ENCODE measurements at places on chromosomes 12 and 14.

DNA sequence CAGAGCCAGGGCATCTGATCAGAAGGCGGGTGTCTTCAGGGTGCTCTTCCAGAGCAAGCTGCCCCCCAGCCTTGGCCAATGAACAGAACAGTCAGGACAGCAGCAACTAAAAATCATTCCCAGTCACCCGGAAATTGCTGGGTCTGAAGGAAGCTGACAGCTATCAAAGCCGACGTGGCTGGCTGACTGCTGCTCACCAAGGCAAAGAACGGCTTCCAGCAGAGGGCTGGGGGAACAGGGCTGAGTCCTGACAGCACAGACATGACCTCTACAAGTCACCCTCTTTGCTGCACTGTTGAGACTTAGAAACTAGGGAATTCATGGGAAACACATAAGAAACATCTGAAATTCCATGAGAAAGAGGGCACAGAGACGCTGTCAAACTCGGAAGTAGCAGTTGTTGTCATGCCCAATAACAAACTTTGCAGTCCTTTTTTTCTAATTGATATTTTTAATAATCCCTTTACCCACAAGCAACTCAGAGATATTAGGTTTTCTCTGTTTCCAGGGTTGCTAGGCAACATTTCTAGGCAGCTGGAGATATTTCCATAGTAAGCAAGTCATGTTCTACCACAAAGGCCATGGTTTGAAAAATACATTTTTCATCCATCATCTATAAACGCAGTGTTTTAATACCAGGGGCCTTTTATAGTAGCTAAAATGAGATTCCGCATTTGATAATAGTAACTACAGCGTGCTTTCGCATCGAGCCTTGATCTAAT, 365.2 kb downstream of the SEC23A start:
- DNase-seq = no peak

GRCh38 chr12:96170328-96170727, 23.8 kb upstream of the ELK3 start:
- DNase-seq = no peak

DNA sequence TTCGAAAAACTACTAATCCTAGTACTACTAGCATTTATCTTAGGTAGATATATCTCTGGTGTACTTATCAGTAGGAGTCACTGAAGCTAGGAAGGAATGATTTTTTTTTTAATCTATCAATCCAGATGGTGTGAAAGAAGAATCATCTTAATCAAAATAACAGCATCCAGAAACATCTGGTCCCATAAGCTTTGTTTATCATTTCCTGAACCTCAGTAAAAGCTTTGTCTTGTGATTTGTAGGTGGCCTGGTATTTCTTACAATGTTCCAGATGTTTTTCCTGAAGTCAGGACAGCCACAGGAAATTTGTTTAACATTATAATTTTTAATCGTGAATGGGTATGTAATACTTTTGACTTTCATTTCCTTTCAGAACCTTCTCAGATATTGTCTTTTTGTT, 28.0 kb upstream of the LUM start:
- DNase-seq = peak; percentile 40

DNA sequence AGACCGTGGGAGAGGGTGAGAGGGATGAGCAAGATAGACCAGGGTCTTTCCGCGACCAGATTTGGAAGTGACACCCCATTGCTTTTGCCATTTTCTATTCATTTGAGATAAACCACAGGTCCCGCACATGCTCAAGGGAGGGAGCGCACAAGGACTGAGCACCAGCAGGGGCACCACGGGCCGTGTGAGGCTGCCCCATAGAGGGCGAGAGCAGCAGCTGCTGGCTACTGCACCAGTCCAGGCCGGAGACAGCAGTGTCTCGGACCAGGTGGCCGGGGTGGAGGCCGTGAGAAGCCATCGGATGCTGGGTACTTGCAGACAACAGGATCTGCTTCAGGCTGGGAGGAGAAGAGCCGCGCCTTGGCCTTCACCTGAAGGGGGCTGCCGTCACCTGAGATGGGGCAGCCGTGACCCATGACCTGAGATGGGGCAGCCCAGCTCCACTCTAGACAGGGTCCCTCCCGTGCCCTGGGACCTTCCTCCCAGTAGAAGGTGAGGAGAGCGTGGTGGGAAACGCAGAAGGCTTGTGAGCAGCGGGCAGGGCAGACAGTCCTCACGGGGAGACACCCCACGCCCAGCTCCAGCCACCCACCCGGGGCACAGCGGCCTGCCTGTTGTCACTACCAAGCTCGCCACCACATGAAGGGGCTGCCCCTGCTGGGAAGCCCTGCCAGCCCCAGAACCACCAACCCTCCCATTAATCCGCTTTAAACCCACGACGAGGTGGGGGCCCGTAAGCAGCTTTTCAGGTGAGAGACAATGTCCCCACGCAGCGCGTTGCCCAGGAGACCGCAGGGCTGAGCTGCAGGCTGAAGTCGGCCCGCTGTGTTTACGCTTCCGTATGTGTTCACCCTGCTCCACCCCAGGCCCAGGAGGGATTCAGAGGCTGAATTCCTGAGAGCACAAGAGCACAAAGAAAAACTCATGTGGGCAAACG, 61.7 kb upstream of the FBRSL1 start:
- no peak for DNase-seq

- no peak for DNase-seq
Measured at GRCh38 chr12:38411426-38411825, 94.9 kb downstream of the ALG10B start.

DNA sequence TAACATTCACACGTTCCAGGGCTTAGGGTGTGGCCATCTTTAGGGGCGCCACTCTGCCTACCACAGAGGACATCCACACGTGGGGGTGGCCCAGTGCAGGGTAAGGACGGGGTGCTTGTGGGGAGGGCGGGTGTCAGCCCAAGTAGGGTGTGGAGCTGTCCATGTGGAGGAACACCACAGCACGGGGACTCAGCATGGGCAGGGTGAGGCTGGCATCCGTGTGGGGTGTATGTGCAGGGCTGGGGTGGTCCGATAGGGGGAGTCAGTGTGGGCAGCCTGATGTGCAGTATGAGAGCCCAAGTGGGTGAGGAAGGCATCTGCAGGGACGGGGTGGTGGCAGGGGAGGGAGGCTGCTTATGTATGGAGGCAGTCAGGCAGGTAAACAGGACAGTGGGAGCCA, 17.7 kb downstream of the PSMC1 start:
- no peak for DNase-seq

DNA sequence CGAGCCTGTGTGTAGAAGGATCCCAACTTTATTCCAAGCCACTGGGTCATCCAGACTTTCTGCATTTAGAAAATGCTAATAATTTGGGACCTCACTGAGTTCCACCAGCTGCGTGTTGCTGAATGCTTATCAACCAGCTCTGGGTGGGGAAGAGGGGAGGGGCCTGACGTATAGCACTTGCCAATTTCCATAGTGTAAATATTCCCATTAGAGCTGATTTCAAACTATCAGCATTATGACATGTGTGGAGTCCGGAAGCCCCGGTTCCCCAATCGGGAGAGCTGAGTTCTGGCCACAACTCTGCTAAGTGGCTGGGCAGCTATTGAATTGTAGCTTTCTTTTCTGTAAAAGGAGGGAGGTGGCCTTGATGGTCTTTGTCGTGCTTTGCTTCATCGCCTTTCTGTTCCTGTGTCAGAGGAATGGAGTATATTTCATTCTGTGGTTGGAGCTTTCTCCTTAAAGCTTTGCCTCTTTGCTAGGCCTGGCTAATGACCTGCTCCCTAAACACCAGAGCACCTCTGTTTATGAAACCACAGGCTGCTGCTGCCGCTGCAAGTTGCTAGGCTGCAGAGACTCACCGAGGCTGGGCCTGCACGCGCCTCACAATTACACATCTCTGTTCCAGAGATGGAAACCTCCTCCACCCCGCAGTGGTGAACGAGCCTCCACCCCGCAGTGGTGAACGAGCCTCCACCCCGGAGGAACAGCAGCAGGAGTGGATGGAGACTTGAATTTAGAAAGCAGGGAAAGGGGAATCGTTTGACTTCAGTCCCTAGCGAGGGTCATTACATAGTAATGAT, 7.7 kb upstream of the BCL7A start:
- no peak for DNase-seq

- no peak for DNase-seq
Measured at GRCh38 chr14:68172216-68172615, 352.6 kb downstream of the RAD51B start.

- DNase-seq = peak; percentile 41
Measured at GRCh38 chr12:8860165-8860961, 37.9 kb downstream of the A2ML1 start.

DNA sequence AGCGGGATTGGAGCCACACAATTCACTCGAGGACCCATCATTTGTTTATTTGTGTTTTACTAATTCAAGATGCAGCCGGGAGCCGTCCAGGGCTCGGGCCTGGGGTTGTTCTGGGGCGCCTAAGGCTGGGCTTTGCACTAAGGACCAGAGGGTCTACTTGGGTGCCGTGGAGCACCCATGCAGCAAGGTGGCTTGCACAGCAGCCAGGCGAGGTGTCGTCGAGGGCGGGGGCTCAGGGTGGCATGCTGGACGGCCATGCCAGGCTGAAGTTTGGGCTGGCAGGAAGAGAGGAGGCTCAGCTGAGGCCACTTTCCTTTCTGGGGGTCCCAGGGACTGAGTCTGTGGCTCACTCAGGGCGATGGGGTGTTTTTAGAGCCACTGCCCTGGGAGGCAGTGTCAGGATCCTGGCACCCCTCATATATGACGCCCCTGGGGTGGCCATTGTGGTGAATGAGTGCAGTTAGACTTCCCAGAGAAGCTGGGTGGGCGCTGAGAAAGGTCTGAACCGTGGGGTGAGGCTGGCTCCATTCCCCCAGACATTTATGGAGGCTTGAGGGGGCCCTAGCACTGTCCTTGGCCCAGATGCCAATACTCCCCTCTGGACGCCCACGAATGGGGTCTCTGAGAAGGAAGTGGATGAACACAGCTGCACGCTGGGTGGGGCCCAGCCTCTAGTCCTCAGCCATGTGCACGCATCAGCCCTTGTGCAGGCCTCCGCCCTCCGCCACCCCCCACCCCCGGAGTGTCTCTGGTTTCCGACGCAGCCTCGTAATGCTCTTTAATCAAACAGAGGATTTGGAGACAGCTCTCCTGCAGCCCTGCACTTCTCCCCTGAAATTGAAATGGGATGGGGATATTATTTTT, 11.3 kb downstream of the MEG3 start:
- DNase-seq = no peak

GRCh38 chr12:94230357-94230905, 82.1 kb downstream of the PLXNC1 start:
- peak; percentile 3 for DNase-seq

DNA sequence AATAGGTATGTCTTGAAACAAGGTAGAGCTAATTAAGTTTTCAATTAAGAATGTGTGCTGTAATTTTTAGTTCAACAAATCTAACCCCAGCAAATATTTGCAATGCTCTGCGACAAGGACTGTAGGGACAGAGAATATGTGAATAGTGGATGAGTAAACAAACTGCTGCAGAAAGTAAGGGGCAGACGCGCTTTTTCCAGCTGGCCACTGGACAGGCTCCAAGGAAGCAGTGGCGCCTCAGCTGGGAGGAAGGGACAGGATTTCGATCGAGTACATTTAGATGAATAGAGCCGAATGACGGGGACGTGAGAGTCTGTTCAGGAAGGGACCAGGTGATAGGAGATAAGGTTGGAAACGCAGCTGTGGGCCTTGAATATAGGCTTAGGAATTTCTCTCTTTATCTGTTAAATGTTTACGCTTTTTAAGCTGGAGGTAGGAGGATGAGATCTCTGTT, 69.3 kb downstream of the ELK3 start:
- DNase-seq = peak; percentile 40

- no peak for DNase-seq
Measured at GRCh38 chr12:19515179-19515578, 75.9 kb downstream of the AEBP2 start.

- DNase-seq = no peak
Measured at GRCh38 chr14:99749142-99749541, 44.1 kb upstream of the EML1 start.

DNA sequence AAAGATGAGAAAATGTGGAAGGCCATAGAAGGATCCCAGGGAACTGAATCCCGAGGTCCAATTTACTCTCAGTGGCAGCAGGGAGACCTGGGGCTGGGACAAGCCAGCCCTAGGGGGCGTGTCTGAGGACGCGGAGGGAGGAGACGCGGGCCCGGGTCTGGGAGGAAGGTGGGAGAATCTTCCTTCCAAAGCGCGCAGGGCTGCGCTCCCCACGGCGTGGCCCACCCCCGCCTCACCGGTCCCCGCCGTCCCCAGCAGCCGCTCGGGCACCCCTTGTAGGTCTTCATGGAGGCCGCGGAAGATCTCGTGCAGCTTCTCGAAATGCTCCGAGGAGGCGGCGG, 323 bp downstream of the VTI1B start:
- DNase-seq = peak; percentile 42

DNA sequence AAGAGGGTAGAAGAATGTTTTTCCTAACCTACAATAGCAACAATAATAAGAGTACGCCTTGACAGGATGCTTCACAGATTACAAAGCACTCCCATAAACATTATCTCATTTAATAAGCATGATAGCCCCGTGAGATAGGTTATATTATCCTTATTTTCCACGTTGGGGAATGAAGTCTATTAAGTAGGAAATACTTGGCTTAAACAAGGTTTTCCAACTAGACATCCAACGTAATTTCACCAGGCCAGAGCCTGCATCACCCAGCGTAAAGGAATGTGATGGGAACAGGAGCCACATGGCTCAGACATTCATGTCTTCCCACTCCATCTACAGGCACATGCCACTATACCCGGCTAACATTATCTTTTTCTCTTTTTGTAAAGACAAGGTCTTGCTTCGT, 223.4 kb upstream of the AMIGO2 start:
- DNase-seq = peak; percentile 14

DNA sequence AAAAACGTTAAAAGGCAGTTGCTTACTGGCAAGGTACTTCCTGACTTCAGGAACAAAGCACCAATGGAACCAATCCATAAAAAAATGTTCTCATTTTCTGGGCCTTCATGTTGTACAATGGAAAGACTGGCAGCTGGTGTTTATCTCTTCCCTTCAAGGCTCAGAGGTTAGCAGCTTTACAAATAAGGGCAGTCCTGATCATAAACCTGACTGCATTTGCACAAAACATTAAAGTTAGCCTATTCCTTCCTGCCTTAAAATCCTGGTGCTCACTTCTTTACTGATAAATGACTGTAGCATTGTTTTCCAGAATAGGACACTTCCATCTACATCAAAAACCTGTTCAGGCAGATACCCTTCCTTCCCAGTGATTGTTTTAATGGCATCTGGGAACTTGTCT, 19.2 kb downstream of the IL26 start:
- DNase-seq = no peak
